Midbrain (tissue), 1 donor: ENCODE measurements at places on chromosomes 11 and 22.

- DNase-seq: no peak
Observed at GRCh38 chr11:47946682-47947559, 33.4 kb upstream of the PTPRJ start.

DNA sequence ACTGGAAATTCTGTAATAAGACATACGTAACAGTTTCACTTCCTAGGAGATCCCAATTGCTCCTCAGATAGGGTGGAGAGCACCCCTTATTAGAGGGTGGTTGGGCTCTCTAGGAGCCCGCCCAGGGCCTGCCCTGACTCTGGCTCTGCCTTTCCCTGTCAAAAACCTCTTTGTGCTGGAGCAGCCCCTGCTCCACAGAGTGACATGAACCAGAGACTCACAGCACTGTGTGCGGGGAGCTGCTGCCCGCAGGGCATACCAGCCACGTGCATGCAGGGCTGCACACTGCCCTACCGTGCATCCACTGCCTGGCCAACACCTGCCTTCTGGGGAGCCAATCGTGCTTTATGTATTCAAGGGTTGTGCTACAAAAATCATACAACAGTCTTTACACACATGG is 24.3 kb downstream of the KCNQ1OT1 start:
- DNase-seq: peak; percentile 38

- DNase-seq: no peak
Observed at GRCh38 chr11:66230978-66231377, 37.5 kb upstream of the RAB1B start.

DNA sequence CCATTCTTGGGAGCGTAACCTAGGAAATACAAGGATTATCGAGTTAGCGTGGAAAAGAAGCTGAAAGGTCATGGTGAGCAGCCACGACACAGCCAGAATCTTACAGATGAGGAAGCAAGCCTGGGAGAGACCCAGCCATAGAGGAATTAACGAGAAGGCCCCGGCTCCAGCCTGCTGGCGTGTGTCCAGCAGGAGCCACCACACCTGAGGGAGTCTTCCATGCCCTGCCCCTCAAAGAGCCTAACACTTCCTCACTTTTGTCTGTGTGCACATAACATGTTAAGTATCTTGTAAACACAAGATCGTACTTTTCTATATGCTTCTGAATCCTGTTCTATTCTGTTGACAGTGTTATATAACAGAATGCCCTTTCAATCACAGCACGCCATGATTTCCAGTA is 18.1 kb downstream of the CECR2 start:
- DNase-seq: no peak

DNA sequence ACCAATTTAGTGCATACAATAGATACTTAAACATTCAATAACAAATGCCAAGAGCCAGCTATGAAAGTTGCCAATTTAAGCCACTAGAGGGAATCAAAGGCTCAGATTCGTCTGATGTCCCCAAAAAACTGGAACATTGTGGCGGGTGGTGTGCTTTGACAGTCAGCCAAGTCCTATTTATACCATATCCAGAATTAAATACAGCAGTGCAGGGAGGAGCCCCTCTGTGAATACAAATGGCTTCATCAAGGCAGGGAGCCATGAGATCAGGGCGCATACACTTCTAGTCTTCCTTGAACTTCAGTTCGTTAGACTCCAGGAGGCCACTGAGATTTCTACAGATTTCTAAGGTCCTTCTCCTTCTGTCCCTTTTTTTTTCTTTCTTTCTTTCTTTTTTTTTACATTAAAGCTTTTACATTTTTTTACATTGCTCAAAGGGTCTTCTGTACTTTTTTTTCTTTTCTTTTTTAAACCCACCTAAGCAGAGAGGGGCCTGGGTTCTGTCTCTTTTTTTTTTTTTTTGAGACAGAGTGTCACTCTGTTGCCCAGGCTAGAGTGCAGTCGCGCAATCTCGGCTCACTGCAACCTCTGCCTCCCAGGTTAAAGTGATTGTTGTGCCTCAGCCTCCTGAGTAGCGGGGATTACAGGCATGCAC is 41.5 kb upstream of the HSPA8 start:
- DNase-seq: peak; percentile 78

GRCh38 chr11:124340142-124340447 is 20.1 kb upstream of the OR8D2 start:
- DNase-seq: no peak

GRCh38 chr11:8785457-8785856 is 102.9 kb downstream of the RPL27A start:
- no peak for DNase-seq
